ENCODE measurements at places on chromosomes 1 and 21.

- DNase-seq, result no peak
These were observed 20.1 kb downstream of the URB1 start for GRCh38 chr21:32372755-32373154.

DNA sequence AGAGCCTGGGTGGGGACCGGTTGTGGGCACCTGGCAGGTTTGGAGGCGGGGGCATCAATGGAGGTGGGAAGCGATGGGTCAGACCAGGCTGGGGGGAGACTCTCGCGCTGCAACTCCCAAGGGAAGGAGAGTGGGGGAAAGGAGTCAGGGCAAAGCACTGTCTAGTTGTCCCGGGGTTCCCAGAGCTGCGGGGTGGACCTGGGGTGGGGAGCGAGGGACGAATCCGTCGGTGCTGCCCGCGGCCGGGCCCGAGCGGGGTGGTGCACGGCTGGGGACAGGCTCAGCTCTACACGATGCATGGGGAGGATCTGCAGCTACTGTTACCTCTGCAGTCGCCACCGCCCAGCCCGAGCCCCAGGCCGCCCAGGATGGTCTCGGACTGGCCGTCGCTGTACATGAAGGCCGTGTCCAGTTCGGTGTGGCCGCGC lies 427 bp downstream of the AKR7A2 start:
- DNase-seq, result peak; percentile 75

- no peak for DNase-seq
These were observed 65.1 kb upstream of the DPT start for GRCh38 chr1:168794057-168794456.

DNA sequence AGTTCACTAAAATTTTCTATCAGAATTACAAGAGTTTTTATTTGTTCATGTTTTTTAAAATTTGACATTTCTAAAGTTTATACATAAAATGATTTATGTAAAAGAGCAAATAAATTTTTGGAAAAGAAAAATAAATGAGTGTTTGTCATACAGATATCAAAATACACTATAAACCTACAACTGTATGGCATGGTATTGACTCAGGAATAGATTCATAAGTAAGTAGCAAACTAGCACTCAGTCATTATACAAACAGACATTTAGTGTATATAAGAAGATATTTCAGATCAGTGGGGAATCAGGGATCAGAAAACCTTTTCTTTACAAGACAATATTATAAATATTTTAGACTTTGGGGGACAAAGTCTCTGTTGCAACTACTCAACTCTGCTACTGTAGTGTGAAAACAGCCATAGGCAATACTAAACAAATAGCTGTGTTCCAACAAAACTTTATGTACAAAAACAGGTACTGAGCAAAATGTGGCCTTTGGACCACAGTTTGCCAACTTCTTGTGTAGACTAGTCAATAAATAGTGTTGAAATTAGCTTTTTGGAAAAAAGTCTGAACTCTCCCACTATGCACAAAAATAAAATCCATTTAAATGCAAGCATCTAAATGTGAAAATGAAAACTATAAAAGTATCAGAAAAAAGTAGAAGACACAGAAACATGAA lies 508.8 kb upstream of the CAMK1G start:
- no peak for DNase-seq

DNA sequence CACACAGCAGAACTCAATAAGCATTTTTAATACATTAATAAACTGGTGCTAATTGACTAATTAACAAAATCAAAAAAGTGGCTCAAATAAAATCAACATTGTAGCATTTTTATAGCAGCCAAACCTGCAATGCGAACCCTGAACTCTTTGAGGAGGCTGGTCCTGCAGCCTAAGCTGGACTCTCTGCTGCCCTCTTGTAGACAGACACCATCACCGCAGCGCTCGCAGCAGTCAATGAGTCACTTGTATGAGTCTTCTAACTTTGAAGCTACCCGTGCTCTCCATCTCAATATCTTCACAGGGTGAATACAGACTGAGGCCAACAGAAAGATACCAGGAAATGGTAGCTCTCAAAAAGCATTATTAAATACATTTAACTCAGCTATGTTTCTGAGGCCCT lies 9.7 kb upstream of the KRTAP7-1 start:
- no peak for DNase-seq

DNA sequence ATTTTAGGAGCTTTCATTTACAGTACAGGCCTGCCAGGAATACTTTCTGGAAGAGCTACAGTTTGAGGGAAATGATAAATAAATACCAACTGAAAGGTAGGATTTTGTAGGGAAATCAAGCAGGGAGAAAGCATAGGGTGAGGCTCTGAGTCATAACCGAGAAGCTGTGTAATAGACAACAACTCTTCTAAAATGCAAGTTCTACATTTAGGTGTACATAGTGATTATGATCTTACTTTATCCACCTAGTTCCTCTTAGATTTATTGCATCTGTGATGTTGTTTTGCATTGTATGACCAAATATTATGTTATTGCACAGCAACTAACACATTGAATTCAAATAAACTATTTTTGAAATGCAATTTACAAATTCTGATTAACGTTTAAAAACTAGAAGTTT lies 819.3 kb downstream of the PLA2G4A start:
- DNase-seq, result no peak

DNA sequence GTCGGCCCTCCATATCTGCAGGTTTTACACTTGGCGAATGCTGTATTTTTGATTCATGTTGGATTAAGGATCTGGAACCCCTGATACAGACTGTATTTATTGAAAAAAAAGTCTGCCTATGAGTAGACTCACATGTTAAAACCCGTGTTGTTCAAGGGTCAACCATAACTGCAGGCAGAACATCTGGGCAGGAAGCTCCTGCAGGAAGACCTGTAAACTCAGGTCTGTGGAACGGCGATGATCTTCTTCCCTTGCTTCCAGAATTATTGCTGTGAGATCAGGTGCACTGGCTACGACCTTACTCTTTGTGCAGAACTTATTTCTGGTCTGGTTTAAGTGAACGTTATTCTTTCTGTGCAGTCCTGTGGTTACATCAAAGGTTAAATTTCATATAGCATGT lies 96.6 kb downstream of the DISC1 start:
- DNase-seq, result no peak

GRCh38 chr1:30721812-30722537 lies 1.4 kb downstream of the MATN1 start:
- DNase-seq, result no peak

DNA sequence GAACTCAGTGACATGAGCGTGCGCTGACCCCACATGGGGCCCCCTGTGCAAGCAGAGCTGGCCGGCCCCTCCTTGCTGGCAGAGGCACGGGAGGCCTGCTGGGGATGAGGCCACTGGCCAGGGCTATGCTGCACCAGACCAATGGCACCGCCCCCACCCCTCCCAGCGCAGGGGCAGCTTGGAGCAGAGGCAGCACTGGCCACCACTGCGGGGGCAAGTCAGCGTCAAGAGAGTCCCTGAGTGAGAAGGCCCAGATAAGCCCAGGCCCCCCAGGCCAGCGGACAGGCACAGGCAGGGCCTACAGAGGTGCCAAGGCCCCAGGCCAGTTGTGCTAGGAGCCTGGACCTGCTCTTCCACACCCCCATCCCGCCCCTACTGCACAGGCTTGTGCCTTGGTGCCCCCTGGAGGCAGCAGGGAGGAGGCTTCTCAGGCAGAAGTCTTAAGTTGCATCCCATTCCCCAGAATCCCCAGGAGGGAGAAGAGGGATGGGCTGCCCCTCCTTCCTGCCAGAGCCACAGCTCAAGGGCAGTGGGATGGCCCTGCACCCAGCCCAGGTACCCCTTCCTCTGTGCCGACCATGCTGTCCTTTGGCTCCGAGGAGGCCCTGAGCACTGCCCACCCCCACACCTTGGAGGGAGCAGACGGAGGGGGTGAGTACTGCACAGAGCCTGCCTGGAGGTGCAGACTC lies 35.8 kb downstream of the EPHX1 start:
- peak; percentile 93 for DNase-seq

- peak; percentile 80 for DNase-seq
These were observed 96.3 kb downstream of the ARHGEF10L start for GRCh38 chr1:17635811-17636210.

GRCh38 chr1:70581661-70582060 lies 170.6 kb downstream of the CTH start:
- no peak for DNase-seq

GRCh38 chr1:80806431-80806830 lies 994.3 kb upstream of the ADGRL2 start:
- no peak for DNase-seq

GRCh38 chr1:31706384-31707058 lies 2.7 kb upstream of the COL16A1 start:
- DNase-seq, result no peak

DNA sequence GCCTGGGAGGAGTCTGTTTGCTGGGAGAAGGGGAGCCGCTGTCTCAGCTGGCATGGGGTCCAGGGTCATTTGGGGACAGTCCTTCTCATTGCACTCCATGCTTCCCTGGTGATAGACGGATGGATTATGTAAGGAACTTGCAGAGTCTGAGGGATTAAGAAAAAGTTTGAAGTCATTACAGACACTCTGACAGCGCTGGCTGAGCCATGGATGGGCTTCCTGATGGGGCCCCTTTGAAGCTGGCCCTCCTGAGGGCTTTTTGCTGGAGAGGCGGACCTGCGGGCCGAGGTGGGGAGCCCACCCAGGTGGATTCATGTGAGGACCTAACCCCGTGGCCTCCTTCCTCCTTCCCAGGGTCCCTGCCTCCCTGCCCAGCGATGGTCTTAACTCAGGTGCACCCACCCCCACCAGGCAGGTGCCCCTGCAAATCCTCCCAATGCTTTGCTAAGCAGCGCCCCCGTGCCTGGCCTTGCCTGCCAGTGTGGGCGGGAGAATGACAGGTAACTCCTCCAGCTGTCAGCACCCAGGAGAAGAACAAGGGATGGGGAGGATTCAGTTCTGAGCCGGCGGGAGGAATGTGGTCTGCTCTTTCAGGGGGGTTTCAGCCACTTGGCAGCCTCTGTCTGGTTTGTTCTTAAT lies 24.2 kb upstream of the C1orf174 start:
- DNase-seq, result peak; percentile 60

DNA sequence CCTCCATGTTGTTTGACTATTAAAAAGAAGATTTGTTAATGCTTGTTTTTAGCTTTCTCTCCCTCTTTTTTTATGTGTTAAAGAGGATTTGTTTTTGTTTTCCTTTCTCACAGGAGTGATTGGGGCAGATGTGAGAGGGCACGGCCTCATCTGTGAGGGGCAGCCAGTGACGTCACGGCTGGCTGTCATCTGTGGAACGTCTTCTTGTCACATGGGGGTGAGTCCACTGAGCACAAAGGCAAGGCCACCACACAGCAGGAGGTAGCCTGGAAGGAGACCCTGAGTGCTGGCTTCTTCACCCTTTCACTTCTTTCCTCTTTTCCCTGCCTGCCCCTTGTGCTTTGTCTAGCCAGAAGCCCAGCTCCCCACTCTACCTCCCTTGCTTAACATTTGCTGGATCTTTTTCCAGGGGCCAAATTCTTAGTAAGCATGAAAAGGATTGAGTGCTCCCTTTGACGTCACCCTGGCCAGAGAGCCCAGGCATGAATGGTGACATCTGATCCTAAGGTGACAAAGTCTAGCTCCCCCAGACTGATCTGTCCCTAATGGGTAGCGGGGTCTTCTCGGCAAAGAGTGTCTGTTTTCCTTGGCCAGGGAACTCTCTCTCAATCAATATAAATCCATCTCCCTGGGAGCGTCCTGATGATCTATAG lies 257.2 kb downstream of the FGGY start:
- no peak for DNase-seq

- no peak for DNase-seq
These were observed 938.9 kb upstream of the ADGRL4 start for GRCh38 chr1:79945391-79945790.

- peak; percentile 79 for DNase-seq
These were observed 20.9 kb downstream of the RCAN1 start for GRCh38 chr21:34593954-34594531.

GRCh38 chr1:1582585-1583346 lies 8.1 kb upstream of the SSU72 start:
- DNase-seq, result no peak

DNA sequence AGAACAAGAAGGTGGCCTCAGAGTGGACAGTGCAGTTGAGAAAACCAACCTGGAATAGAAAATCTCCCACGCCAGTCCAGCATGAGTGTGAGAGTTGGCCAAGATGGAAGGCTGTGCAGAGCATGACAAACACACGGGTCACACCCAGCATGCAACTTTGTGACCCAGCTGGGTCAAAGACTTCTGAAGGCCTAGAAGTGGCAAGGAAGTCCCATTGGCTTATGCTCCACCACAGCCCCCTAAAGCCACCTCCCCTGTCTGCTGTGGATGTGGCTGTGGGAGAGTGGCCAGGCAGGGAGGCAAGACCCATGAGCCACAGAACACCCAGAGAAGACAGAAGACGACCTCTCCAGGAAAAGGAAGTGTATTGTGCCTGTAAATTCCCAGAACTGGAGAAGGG lies 13.6 kb downstream of the BATF3 start:
- no peak for DNase-seq

GRCh38 chr1:239731082-239731748 lies 344.8 kb downstream of the CHRM3 start:
- DNase-seq, result no peak

GRCh38 chr1:8252266-8252951 lies 65.5 kb upstream of the SLC45A1 start:
- no peak for DNase-seq

GRCh38 chr1:13881385-13882088 lies 181.5 kb downstream of the PRDM2 start:
- no peak for DNase-seq

- peak; percentile 69 for DNase-seq
These were observed 55.0 kb upstream of the PAX7 start for GRCh38 chr1:18575620-18576019.

- no peak for DNase-seq
These were observed 1.1 kb downstream of the DENND2D start for GRCh38 chr1:111199329-111199728.

- no peak for DNase-seq
These were observed 25.0 kb upstream of the SLAMF1 start for GRCh38 chr1:160671603-160672517.

- no peak for DNase-seq
These were observed 6.3 kb upstream of the LAD1 start for GRCh38 chr1:201405484-201405831.

DNA sequence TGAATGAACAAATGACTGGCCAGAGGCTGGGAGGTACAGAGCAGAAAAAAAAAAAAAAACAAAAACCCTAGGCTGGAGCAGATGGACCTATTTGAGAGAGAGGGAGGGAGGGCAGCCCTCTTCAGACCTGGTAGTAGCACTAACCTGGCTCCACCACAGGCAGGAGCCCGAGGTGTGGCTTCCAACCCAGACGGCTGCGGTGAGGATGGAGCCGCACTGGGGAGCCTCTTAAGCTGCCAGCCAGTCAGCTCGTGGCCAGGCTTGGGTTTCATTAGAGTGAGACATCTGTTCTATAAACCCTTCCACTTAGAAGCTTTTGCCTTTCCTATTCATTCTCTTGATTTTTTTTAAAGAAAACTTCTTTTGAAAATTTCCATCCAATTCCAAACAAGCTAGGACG lies 16.8 kb downstream of the LGR6 start:
- no peak for DNase-seq

DNA sequence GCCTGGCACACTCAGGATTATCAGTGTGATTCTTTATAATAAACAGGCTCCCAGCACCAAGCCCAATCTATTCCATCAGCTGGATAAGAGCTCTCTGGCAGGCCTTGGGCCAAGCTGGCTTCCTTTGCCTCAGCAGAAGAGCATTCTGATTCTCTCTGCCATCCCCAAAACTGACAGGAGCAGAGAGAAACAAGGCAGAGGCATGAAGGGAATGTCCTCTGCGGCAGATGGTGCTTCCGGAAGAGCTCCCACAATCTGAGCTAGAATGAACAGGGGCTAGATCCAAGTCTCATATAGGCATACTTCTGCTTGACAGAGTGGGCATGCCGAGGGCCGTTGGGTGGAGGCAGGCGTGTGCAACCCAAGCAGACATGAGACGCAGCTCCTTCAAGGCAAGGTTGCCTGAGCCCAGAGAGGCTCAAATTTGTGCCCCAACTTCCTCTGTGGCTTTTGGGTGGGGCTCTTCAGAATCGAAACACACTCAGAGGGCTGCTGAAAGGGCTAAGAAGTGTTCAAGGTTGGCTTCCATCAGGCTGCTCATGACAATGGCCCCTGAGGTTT lies 4.0 kb downstream of the CAPN2 start:
- no peak for DNase-seq
